ENCODE measurements at places on chromosomes 3 and 15.

DNA sequence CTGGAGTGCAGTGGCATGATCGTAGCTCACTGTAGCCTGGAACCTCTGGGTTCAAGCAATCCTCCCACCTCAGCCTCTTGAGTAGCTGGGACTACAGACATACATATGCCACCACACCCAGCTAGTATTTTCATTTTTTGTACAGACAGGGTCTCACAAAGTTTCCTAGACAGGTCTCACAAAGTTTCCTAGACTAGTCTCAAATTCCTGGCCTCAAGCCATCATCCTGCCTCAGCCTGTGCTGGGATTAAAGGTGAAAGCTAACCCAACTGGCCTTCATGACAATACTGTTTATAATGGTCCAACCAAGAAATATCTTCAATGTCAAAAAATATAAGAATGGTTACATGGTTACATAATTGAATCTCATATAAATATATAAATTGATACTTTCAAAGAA, 24.0 kb downstream of the GPR176 start:
- DNase-seq, result no peak

GRCh38 chr3:196280689-196281440, 6.7 kb downstream of the PCYT1A start:
- no peak for DNase-seq

GRCh38 chr3:6321999-6322398, 538.9 kb upstream of the GRM7 start:
- DNase-seq, result no peak

DNA sequence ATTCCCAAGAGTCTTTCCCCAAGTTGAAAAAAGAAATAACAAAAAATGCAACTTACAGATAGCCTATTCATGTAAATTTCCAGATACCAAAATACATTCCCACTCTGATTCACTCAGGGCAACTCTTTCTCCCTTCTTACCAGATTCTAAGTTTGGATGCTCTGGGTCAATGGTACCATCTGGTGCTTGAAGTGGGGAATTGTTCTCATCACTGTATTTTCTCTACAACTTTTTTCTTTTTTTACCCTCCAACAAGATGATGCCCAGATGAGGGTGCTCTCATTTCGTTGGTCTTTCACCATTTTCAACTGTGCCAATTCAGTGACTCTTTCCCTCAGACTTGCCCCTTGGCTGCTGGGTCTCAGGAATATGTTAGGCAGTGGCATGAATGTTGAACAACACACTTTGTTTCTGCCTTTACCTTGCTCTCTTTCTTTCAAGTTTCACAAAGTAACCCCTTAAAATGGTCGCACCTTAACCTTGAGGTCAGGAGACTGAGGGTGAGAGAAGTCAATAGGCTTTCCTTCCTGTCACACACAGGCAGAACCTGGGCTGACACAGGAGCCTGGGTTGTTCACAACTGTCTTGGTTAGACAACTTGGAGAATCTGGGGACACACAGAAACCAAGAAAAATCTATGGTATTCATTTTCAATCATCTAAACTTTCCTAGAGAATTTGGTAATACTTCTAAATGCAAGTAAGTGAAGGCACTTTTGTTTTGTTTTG, 330.7 kb upstream of the SLCO3A1 start:
- DNase-seq, result no peak

GRCh38 chr15:70091726-70092463, 5.8 kb downstream of the TLE3 start:
- DNase-seq, result no peak

DNA sequence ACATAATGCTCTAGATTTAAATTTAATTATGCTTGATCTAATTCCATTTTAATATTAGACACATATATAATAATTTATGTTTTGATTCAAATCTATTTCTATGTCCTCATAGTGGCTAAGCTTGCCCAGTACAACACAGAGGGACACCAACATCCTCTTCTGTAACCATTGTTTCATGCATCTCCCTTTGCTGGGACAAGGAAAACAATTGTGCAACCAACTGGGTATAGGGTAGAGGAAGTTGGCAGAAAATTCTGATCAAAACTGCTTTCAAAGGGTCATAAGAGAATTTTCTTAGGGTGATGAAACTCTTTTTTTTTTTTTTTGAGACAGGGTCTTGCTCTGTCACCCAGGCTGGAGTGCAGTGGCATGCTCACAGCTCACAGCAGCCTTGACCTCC, 121.4 kb upstream of the SGO1 start:
- no peak for DNase-seq
